ENCODE measurements at places on chromosomes 2 and 18.

GRCh38 chr2:132975193-132976105 is 305.4 kb upstream of the LYPD1 start:
- DNase-seq: no peak

DNA sequence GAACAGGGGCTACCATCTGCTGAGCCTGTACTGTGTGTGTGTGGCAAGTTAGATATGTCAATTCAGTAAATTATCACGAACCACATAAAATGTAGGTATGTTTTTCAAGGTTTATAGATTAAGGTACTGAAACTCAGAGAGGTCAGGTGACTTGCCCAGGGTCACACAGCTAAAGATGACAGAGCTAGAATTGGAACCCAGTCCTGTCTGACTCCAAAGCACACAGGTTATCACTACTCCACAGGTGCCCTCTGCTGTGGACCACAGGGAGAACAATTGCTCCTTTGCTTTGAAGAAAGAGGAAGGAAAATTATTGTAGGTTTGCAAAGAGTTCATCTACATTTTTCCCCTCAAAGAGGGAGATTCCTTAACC is 229.7 kb upstream of the AGAP1 start:
- DNase-seq: no peak

- no peak for DNase-seq
Measured at GRCh38 chr2:130241041-130241707, 42.9 kb upstream of the TUBA3E start.

DNA sequence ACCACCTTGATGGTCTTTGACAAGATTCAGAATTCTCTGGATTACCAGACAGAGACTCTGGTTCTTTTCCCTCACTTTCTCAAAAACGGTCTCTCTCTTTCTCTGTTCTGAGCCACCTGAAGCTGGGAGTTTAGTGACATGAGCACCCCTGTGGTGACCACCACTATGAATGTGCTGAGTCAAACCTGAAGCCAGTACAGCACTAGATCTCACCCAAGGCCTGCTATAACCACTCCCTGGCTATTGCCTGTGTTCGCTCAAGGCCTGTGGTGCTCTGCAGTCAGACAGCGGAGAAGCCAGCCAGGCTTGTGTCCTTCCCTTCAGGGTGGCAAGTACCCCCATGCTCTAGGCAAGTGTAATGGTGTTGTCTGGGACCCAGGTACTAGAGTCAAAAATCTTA is 828.9 kb upstream of the NXPH2 start:
- no peak for DNase-seq

- DNase-seq: no peak
Measured at GRCh38 chr2:172097557-172098131, 5.1 kb downstream of the DLX2 start.

DNA sequence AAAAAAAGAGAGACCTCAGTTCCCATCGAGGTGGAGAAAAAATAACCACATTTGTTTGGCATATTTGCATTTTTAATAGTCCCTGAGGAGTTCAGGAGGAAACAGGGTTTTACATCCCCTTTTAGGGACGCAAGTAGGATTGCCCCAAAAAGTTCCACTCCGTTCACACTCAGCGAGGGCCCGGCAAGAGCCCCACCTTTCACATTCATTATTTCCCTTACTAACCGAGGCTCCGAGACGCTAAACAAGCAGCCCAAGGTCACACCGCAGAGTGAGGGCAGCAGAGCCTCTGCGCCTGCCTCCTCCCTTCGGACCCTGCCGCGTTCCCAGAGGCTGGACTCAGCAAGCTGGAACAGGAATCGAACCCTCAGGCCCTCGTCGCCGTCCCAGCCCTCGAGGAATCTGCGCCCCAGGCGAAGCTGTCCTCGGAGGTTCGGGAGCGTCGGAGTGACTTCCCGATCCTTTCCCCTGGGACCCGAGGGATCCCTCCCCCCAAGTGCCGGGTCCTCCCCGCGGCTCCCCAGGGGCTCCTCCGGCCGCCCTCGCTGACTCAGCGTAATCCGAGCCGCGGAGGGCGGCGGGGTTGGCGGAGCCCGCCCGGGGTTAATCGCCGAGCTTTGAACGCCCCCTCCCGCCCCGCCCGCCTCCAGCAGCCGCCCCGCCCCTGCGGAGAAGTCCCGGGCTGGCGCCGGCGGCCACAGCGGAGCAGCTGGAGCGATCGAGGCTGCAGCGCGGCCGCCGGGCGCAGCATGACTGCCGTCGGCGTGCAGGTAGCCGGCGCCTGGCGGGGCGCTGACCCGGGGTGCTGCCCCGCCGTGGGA is at the start of gene TMEM37:
TMEM37 (plus strand) TSS at position 700 of the 821 bp plus-strand sequence; CDS start at position 750, 50 bp downstream.
- DNase-seq: peak; percentile 41

DNA sequence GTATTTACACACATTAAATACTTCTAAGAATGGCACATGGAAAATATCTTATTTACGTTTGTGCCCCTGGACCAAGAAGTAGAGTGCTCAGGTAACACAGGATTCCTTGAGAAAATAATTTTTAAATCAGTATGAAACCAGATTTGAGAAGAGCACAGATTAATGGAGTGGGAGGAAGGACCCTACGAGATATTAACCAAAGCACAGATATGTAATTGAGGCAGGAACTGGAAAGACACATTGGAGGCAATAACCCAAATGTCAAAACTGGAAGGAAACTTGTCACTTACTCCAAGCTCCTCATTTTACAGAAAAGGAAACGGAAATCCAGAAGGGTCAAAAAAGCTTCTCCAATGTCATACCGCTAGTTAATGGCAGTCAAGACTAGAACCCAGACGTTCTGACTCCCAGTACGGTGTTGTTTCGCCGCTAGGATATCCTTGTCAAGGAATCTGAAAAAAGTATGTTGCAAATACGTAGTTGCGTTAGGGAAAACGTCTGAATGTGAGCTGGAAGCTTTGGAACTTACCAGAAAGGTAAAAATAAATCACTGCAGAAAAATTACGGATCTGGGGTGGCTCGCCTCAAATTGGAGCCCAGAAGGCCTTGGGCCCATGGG is 634 bp downstream of the MTIF2 start:
- no peak for DNase-seq

DNA sequence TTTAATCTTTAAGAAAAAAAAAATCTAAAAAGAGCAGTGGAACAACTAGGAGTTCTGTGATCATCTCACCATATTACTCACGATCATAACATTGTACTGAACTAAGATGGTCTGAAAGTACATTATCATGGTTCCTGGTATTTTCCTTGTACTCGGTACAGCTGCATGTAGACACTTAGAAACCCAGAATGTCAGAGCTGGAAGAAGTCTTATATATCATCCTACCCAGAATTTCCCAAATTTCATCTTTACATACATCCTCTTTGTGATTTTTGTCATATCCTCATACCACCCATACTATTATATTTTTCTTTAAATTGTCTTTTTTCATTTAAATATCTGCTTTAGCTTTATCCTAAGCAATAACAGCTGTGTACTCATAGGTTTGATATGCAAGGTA is 12.4 kb upstream of the ST3GAL5 start:
- DNase-seq: no peak

GRCh38 chr2:127612111-127612822 is 33.7 kb upstream of the GPR17 start:
- DNase-seq: no peak

GRCh38 chr2:46816846-46817726 is 98.5 kb downstream of the MCFD2 start:
- no peak for DNase-seq

DNA sequence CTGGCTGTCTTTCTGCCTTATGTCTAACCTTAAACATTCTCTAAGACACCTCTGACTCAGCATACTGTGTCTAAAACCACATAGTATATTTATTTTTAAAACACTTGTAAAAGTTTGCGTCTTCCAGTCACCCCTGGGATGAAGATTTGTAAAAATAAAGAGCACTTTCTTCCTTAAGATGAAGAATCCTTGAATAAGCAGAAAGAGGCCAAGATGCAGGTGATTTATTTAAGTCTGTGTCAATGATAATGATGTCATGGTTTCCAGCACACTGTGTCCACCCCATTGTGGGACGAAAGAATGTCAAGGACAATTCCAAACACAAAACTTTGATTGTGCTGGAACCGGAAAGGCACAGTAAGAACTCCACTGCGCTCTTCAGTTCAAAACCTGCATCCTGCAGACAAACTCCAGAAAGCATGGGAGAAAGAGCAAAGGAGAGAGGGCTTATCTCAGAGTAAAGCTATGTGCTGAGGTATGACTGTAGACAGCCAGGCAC is 92.9 kb downstream of the ZEB2 start:
- DNase-seq: no peak

- no peak for DNase-seq
Measured at GRCh38 chr2:202608142-202608852, 26.5 kb upstream of the FAM117B start.

- DNase-seq: no peak
Measured at GRCh38 chr2:238505119-238505891, 78.6 kb downstream of the ASB1 start.

- DNase-seq: no peak
Measured at GRCh38 chr18:75133721-75134610, 75.0 kb downstream of the PTGR3 start.

- no peak for DNase-seq
Measured at GRCh38 chr2:191922736-191923651, 76.1 kb upstream of the CAVIN2 start.

- DNase-seq: no peak
Measured at GRCh38 chr2:43183743-43184142, 42.7 kb downstream of the ZFP36L2 start.

DNA sequence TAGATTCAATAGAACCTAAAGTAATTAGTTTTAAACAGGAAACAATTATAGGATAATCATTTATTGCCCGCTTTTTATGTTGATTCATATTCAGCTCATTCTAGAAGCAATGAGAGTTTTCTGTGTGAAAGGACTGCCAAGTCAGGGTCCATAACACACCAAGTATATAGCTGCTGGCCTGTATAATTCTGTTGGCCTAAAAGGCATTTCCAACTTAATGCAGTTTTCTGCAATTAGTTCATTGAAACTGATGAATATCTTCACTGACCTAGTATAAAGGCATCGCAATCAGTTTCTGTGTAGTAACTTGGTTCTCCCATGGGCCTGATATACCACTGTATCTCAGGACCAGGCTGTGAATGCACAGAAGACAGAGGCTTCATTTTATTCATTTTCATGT is 69.1 kb upstream of the GRB14 start:
- no peak for DNase-seq

DNA sequence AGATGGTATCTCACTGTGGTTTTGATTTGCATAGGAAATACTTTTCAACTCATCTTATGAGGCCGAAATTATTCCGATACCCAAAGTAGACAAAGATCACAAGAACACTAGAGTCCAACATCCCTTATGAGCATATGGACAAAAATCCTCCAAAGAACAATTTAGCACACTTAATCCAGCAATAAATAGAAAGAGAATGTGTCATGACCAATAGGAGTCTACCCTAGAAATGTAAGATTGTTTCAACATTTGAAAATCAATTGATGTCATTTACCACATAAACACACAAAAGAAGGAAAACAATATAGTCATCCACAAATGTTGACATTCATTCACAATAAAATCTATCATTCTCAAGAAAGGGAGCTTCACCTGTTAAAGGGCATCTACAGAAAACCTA is 307.8 kb upstream of the SMIM21 start:
- DNase-seq: no peak

DNA sequence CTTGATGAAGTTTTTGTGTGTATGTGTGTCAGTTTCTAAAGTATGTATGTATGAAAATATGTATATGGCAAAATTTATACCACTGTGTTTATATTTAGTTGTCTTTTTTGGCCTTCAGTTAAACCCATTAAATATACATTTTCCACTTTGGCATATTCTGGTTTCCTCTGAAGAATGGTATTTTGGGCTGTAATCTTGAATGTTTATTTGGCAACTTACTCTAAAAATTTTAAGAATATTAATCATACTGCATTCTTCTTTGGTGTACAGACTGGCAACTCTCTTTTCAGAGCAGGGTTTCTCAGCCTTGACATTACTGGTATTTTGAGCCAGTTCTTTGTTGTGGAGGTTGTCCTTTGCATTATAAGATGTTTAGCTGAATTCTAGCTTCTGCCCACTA is 27.9 kb upstream of the CCBE1 start:
- DNase-seq: no peak

DNA sequence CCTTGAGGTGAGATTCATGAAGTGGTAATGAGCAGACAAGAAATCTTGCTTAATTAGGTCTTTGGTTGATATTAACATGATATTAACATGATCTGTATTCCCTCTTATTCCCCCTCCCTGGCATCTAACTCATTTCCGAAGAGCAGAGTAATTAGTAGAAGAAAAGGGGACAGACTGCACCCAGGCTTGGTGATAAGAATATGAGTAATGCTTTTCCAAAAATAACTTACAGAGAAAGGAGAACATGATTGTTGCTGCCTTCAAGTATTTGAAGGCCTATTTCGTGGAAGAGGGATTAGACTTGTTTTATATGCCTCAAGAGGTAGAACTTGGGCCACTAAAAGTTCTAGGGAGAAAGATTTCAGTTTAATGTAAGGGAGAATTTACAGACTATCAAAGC is 130.6 kb upstream of the ATP5MC3 start:
- no peak for DNase-seq

GRCh38 chr18:49250816-49251388 is 209.5 kb downstream of the DYM start:
- no peak for DNase-seq

DNA sequence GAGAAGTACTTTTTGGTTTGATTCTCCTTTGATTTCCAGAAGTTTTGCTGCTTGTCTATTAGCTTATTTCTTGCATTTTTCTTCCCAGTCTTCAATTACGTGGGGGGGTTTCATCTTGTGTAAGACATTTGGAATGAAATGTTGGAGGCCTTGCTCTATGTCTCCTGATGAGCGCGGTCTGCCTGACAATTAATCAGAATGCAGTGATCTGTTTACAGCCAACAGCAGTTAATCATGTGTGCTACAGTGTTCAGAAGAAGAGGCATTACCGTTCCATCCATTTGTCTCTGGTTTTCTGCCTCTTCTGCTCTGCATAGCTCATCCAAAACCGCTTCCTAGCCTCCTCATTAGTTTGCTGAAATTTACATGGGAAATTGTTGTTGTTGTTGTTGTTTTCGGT is 134.4 kb upstream of the ST6GAL2 start:
- DNase-seq: no peak

DNA sequence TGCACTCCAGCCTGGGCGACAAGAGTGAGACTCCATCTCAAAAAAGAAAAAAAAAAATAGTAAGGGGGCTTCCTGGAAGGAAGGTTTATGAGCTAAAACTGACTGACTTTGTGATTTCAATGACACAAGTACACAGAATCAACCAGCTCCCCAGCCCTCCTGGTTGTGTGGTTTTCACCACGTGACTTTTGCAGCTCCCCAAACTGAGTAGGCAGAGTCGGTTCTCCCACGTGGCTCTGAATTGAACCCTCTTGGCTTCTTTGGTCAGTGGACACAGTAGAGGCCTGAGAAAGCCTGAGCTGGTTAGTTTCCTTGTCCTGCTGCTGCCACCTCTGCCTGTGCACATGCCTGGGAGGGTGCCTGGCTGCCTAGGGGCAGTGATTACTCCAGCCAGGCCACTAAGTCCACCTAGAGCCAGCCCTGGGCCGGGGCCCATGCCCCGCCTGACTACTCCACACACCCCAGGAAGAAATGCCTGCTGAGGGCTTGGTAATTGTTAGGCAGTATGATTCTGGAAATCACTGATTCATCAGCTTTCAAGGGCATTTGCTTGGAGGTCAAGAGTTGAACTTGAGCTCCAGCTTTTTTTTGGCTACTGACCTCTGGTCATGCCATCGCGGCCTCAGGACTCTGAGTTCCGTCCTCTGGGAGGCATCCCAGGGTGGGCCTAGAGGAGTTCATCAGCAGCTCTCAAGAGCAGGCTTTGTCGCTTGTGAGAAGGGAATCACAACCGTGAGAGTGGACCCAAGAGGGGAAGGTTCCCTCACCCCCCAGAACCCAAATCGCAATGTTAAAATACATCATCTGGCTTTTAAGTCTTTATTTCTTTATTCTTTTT is 431.9 kb upstream of the HS6ST1 start:
- no peak for DNase-seq
